ENCODE measurements at places on chromosomes 13 and 19. TPM values are rescaled to one million over a fixed set of nuclear protein-coding genes. Genes with fewer than 3 reads are reported as not detected.

The NKG7 gene
- total RNA-seq = not detected

The NDUFB7 gene
- 102 TPM for total RNA-seq

The PALM3 gene
- 3.4 TPM for total RNA-seq

DNA sequence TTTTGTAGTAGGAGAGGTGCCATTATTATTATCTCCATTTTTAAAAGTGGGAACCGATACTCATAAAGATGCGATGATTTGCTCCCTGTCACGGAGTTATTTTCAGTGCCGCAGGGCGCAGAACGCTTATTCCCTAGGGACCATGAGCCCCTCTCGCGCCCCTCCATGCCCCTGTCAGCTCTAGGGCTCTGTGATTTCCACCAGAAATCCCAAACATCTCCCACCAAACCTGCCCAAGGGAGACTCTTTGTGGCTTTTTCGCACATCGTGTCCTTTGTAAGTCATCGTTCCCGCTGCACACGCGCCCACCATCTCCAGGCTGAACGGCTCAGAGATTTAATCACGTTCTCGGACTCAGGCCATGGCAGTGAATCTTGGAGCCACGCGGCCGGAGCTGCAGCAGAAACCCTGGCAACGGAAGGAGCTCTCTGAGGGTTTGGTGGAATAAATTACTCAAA is 105.1 kb downstream of the DNAJC15 start:
- no peak for DNase-seq

- no peak for DNase-seq
Measured at GRCh38 chr13:93539914-93540313, 313.3 kb downstream of the GPC6 start.

GRCh38 chr13:104805346-104805745 is 1730.1 kb downstream of the EFNB2 start:
- DNase-seq = no peak

GRCh38 chr13:102847272-102848234 is 1.7 kb downstream of the ERCC5 start:
- no peak for DNase-seq

DNA sequence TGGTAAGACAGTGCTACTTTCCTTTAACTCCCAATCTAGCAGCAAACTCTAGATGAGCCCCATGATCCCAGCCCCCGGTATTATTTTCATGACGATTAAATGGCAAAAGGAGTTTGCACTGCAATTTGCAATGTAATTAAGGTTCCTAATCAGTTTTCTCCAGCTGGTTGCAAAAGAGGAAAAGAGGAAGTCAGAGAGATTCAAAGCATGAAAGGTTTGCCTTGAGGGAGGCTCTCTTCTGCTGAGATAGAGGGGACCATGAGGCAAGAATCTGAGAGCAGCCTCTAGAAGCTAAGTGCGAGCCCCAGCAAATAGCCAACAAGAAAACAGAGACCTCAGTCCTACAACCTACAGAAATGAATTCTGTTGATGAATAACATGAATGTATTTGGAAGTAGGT is 527.1 kb downstream of the UQCRFS1 start:
- no peak for DNase-seq

DNA sequence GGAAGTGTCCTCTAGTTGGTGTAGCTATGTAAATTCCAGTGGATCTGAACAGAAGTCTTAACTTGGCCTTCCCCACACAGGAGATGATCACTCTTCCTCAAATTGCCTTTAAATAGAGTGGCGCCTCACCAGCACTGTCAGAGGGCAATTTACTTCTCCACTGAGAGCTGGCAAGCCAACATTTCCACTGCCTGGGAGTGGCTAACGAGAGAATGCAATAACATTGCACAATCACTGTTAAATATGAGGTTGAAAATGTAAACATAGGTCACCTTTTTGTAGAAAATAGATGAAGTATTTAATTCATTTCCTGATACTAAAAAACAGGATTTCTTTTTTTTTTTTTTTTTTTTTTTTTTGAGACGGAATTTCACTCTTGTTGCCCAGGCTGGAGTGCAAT is 55.4 kb upstream of the UBL3 start:
- DNase-seq = no peak

GRCh38 chr19:42542791-42543190 is 14.5 kb upstream of the CEACAM1 start:
- DNase-seq = no peak

The PODNL1 gene
- total RNA-seq = not detected

GRCh38 chr19:39187552-39187943 is 9.2 kb upstream of the NCCRP1 start:
- no peak for DNase-seq

- no peak for DNase-seq
Measured at GRCh38 chr13:50844084-50844875, 788 bp upstream of the DLEU7 start.

GRCh38 chr13:85661675-85662074 is 137.5 kb downstream of the SLITRK6 start:
- DNase-seq = no peak

- no peak for DNase-seq
Measured at GRCh38 chr19:2555422-2556220, 79.7 kb downstream of the GADD45B start.

The CCDC194 gene
- not detected for total RNA-seq
